ENCODE measurements at places on chromosomes 1 and 21.
A peak's percentile ranks its signal among the peaks of the same experiment; 100 is the strongest.

GRCh38 chr21:14751602-14752344 is 205.7 kb upstream of the SAMSN1 start:
- DNase-seq: no peak

DNA sequence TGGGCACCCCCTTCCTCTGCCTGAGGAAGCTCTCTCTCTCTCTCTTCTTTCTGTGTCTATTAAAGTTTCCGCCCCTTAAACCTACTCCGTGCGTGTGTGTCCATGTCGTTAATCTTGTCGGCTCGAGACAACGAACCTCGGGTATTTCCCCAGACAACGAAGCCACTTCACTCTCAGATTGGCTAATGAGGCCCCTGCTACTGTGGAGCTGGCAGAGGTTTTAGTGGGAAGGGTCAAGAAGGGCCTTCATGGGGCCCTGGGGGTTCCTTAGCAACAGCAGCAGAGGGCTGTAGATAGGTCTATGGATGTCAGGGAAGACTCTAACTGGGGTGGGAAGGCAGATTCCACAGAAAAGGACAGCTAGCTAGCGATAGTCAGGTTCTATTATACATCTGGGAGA is 239.8 kb upstream of the RAB4A start:
- no peak for DNase-seq

GRCh38 chr21:26127918-26128317 is 42.7 kb downstream of the APP start:
- peak; percentile 64 for DNase-seq

DNA sequence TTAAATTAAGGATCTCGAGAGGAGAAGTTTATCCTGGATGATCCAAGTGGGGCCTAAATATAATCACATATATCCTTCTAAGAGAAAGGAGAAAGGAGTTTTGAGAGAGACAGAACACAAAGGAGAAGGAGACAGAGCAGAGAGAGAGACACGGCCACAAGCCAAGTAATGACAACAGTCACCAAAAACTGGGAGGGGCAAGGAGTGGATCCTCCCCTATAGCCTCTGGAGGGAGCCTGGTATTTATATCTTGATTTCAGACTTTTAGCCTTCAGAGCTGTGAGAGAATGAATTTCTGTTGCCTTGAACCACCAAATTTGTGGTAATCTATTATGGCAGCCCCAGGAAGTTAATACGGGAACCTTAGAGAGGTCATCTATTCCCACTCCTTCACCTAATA is 49.5 kb upstream of the CD1D start:
- no peak for DNase-seq

GRCh38 chr1:204451352-204452124 is 39.9 kb upstream of the PPP1R15B start:
- DNase-seq: no peak

DNA sequence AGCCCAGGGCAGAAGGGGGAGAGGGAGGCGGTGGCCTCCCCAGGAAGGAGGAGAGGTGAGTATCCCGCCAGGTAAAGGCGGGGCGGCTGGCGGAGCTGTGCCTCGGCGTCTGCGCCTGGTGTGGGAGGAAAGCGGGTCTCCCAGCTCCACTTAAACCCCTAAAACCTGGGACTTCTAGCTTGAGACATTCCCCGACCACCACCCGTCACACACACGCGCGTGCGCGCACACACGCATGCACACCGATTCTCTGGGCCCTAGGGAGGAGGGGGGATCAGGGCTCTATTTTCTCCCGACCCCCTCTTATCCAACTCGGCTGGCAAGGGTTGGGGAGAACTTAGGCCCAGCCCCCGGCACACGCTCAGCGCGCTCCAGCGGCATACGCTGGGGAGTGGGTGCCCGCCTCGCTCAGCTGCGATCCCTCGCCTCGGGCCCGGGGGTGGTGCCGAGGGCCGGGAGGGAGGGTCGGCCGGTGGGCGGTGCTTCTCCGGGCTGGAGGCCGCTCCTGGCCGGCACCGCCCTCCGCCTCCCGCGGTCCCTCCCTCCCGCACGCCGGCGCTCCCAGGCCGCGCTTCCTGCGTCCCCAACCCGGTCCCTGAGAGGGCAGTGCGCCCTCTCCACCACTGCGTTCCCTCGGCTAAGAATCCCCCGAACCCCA is at the start of gene TMEM51:
Gene TMEM51 (plus strand): TSS at position 564 of the 658 bp plus-strand sequence. CDS start 61,341 bp downstream, outside the sequence.
- peak; percentile 88 for DNase-seq

GRCh38 chr1:64033667-64034220 is 169.7 kb upstream of the UBE2U start:
- DNase-seq: no peak

DNA sequence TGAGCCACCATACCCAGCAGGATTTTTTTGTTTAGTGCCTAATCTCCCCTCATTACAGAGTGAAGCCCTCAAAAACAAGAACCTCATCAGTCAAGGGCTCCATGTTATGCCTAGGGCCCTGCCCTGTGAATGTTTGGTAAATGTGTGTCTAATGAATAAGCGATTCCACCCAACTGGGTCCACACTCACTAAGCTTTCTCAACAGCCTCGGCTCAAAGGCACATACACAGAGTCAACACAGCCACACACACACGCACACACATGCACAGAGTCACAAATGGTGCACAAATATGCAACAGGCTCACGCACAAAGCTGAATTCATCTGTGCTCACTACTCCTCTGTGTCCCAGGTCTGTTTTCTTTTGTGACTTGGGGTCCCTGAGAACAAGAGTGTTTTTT is 11.7 kb upstream of the SYNC start:
- peak; percentile 51 for DNase-seq

DNA sequence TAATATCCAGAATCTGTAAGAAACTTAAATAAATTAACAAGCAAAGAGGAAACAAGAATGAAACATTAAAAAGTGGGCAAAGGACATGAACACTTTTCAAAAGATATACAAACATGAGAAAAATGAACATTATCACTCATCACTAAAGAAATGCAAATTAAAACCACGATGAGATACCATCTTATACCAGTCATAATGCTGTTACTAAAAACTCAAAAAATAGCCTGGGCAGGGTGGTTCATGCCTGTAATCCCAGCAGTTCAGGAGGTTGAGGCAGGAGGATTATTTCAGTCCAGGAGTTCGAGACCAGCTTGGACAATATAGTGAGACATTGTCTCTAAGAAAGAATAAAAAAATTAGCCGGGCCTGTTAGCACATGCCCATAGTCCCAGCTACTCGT is 6.1 kb downstream of the ZNF124 start:
- DNase-seq: no peak
